Adipocyte (in vitro differentiated cells): ENCODE measurements at places on chromosomes 16 and 17.
A peak's percentile ranks its signal among the peaks of the same experiment; 100 is the strongest.

GRCh38 chr17:4931963-4932362 is at the start of gene GP1BA:
Gene GP1BA (plus strand): TSS chr17:4932277. CDS start chr17:4932605, 328 bp downstream.
- no peak for DNase-seq

DNA sequence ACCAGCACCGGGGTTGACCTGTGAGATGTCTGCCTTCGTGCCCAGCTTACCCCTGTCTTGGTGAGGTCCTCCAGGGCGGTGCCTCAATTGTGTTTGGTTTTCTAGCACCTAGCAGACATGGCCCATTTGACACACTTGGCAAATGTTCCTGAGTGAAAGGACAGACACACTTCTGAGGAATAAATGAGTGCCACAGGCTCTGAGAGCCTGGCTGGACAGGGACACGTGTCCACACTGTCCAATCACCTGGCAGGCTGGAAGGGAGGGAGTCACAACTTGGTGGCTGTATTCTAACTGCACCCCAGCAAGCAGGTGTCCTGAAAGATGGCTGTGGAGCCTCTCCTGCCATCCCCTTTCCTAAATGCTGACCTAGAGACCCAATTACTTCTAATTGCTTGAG is 7.4 kb downstream of the MAP3K14 start:
- no peak for DNase-seq

- DNase-seq, result no peak
Measured at GRCh38 chr17:34503528-34504195, 75.7 kb upstream of the TMEM132E start.

DNA sequence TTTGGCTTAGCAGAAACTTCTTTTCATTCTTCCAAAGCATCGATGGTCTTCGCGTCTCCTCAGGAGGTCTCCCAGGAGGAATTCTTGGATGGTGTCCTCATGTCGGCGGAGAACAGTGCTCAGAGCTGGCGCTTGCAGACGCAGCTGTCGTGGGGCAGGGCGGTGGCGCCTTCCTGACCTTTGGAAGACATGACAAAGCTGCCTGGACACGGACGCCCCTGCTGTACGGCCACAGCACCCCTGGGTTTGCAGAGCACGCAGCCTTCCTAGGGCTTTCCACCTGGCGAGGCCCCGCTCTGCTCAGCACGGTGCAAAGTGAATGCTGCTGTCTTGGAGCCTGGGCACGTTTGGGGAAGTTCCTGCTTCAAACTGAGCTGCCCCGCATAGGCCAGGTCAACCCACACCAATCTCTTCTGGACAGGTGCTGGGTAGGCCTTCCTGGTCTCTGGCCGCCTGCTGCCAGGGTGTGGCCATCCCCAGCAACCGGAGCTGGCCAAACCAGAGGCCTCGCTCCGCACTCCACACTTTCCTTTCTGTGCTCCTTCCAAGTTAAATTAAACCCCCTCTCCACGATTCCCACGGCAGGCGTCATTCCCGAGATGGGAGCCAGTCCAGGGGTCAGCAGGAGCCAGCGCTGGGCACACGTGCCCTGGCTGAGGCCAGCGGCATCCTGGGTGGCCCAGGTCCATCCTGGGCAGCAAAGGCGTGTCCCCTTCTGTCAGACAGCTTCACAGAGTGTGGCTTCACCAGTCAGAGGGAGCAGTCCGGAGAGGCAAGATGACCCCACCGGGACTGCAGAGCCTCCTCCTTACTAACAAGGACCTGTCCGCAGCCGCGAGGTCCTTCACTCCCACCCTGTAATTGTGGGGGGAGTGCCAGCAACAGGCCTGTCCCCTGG is 15.0 kb upstream of the KREMEN2 start:
- DNase-seq, result no peak

DNA sequence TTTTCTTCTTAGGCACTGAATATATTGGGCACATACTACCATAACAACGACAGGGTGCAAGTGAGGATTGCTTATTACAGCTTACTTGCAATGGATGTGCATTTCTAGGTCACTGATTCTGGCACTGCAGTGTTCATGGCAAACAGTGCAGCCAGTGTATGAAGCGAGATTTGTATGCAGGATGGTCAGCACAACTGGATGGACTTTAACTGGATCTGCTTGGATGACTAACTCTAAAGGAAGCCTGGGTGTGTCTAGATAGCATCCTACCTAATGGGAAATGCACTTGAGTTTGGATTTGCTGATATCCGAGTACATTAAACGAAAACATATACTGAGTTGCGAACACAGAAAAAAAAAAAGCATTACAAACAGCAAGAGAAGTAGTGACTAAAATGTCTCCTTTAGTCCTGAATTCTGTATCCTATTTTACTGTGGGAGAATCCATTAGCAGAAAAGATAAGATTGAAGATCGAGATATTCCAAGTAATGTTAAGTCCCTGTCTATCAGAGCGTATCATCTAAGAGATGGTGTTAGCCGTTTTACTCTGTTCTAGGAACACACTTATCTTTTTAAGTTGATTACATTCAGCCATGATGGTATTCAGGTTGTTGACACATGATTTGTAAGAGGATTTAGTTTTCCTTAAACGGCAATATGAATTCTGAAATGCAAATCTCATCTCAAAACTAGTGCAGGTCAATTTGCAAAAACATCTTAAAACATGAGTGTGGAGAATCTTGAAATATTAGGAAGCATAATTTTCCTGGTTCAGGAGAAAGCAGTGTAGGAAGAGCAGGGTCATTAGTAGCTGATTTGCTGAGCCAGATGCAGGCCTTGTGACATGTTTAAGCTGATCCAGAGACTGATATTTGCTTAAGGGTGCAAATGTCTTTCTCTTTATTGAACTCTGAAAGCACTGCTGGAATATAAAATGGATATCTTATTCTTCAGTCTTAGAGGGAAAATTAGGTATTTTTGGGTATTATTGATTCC is 142.6 kb upstream of the CPHXL start:
- no peak for DNase-seq

GRCh38 chr17:61366076-61366714 is 33.4 kb upstream of the TBX2 start:
- DNase-seq, result no peak

GRCh38 chr16:69116906-69117305 is 11.5 kb downstream of the HAS3 start:
- DNase-seq, result no peak

- DNase-seq, result peak; percentile 30
Measured at GRCh38 chr17:17752821-17753321, 71.6 kb downstream of the RAI1 start.

DNA sequence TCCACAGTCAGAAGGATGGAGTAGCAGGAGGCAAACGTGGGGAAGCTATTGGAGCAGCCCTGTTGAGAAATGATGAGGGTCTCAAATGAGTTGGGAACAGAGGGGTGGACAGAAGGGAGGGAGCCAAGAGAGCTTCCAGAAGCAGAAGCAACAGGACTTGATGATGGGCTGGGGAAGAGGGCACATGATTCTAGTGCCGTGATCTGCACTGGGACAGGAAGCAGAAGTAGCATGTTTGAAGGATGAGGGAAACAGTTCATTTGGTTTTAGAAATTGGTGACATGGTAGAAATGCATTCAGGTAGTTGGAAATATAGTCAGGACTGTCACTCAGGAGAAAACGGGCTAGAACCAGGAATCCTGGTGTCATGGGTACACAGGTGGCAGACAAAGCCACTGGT is 19.4 kb downstream of the EMP2 start:
- DNase-seq, result no peak

- DNase-seq, result peak; percentile 35
Measured at GRCh38 chr16:66900721-66901441, 17.8 kb downstream of the CDH16 start.

- DNase-seq, result peak; percentile 43
Measured at GRCh38 chr16:67207249-67208091, 8.5 kb downstream of the ELMO3 start.

DNA sequence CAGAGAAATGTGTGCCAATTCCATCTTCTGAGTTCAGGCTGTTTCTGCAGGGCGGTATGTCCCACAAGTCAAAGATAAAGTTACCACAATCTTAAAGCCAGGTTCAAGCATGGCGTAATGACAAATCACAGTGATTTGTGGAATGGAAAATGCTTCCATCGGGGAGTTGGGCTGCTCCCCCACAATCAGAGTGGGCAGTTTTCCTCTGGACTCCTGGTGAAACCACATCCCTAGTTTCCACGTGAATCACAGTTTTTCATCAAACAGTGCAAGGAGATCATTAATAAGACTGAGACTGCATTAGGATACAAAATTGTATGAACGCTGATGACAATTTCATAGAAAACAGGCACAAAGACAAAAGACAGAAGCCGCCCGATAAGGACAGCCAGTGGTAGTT is 3.6 kb downstream of the LITAF start:
- peak; percentile 64 for DNase-seq

DNA sequence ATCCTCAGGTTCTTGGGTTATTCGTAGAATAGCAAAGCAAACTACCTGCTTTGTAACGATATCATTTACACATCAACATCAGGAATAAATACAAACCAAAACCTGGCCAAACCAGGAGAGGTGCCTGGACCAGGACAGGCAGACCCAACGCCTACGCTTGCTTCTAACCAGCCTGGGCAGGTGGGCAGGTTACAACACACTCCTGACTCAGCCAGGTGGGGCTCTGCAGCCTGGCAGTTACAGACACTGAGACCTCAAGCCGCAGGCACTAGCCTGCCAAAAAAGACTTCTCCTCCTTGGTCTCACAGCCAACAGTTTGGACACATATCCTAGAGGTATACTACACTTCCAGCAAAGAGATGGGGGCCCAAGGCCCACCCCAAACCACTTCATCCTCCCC is 14.0 kb downstream of the ANKRD11 start:
- DNase-seq, result no peak

- DNase-seq, result no peak
Measured at GRCh38 chr17:72813481-72813880, 279.0 kb downstream of the SLC39A11 start.

GRCh38 chr16:84155771-84156170 is 10.7 kb downstream of the DNAAF1 start:
- no peak for DNase-seq

DNA sequence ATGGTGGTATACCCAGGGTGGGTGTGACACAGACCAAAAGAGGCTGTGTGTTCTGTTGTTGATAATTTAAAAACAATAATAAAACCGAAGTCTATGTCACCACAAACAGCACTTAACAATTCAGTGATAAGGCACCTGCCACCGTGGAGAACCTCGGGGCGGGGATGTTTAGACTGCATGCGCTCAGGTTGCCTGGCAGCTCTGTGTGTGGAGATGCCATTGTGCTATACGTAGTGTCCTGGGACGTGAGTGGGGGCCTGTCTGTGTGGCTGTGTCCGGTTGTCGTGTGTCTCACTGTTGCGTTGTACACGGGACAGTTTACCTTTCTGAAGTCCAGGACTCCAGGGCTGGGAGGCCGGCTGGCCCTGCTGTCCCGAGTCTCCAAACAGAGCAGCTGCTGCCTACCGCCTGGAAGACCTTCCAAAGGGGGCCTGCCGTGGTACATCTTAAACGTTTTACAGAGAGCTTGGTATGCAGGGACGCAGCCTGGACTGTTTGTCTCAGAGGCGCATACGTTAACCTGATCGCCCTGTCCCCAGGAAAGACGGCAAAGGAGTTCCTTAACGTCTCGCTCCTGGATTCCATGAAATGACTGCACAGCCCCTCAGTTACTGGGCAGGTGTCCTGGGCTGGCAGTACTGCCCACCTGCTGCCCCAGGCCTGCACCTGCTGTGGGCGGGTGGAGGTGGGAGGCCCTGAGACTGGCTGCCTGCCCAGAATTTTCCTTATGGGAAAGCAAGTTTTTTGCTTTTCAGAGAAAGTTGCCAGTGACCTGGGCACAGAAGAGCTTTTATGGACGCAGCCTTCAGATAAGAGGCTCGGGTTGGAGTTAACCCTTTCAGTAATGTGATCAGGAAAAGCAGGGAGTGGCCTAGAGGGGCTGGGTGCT is 19.0 kb downstream of the SPIRE2 start:
- DNase-seq, result no peak

DNA sequence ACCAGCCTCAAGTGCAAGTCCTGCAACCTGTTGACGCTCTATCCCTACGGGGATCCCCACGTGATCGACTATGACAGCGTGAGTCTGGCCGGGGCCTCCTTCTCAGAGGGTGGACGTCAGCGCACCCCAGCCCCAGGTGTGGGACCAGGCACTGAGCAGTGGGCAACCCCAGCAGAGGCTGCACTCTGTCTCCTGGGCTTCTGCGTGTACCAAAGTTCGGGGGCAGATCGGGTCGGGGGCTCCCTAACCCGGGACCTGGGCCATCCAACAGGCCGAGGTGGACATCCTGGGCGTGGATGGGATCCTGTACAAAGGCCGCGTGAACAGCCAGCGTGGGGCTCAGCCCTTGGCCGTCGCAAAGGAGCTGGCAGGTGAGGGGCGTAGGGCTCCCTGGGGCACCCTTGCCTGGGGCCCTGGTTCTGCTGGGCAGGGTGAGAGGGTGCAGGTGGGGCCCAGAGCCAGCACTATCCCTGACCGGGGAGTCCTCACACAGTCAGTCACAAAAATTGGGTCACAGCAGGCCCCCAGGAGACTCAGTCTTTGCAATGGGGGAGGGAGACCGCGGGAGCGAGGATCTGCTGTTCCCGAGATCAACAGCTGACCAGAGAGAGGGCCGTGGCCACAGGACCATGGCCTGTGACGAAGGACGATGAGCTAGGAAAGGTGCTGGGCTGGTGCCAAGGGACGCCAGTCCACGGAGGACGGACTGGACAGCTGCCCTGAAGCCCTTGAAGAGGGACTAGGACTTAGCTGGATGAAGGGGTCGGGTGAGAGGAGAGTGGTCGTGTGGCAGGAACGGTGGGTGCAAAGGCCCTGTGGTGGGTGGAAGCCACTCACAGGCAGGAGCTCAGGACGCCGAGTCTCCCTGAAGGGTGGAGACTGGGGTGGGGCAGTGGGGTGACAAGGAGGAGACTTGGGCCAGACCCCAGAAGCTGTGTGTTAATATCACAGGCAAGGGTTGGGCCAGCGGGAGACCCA is 20.0 kb downstream of the UBALD1 start:
- DNase-seq, result no peak

DNA sequence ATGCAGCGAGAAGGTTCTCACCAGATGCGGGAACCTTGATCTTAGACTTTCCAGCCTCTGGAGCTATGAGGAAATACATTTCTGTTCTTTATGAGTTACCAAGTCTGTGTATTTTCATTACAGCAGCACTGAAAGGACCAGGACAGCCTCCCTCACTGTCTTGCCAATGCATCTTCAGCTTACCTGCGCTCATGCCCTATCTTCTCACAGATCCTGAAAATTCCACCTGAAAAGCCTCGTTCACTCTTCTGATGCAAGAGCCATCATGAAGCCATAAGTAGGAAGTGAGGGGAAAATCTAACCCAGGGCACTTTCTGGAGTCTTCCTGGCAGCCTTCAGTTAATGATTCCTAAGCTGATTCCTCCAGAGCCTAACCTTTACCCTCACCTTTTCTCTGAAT is 194.0 kb downstream of the SALL1 start:
- no peak for DNase-seq

GRCh38 chr16:75377729-75378386 is 55.4 kb downstream of the CFDP1 start:
- DNase-seq, result peak; percentile 93

- DNase-seq, result peak; percentile 73
Measured at GRCh38 chr17:80475910-80476876, at the start of gene NPTX1. Gene NPTX1 (minus strand): TSS chr17:80476607. CDS start chr17:80476446, 161 bp downstream.

- DNase-seq, result no peak
Measured at GRCh38 chr16:88194397-88195268, 188.1 kb upstream of the ZNF469 start.

DNA sequence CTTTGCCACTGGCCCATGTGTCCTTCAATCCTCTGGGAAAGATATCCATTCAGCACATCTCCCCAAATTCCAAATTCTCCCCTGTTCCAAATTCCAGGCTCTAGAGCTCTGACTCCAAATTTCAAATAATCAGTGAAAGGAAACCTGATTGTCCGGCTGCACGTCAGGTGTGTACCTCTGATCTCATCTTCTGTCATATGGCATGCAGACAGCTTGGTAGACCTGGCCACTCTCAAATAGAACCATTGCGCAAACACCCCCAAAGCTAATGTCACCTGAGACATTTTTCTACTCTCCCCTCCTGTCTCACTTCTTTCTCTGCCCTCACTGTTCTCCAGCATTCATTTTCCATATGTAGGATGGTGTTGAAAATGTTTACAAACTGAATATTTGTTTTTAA is 337.0 kb upstream of the DYNLRB2 start:
- no peak for DNase-seq
